ENCODE measurements at places on chromosomes 2 and 18. TPM values are rescaled to one million over a fixed set of nuclear protein-coding genes. Genes with fewer than 3 reads are reported as not detected.

DNA sequence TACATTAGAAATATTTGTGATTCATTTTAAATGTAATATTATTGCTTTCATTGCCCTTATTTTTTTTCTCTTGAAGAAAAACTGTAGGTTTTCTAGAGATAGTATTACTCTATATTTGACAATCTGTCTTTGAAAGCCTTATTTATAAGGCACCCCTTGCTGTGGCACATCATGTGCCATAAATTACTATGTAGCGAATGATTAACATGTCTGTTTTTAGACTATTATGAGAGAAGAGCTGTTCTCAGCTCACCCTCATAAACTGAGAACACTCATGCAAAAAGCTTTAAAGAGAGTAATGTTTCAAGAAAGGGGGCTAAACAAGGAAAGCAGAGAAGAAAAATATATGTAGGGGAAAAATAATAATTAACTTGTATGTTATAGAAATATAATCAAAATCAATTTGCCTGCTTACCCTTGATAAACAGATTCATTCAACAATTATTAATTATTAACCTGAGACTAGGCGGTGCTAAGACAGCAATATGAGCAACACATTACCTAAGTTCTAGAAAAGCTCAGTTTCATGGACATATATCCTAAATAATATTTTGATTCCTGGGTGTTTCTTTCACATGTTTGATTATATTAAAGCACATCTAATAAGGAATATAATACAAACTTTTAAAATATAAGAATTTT lies 69.0 kb downstream of the RAB3GAP1 start:
- DNase-seq: no peak

- no peak for DNase-seq
These were observed 24.7 kb upstream of the HNRNPLL start for GRCh38 chr2:38627391-38627790.

DNA sequence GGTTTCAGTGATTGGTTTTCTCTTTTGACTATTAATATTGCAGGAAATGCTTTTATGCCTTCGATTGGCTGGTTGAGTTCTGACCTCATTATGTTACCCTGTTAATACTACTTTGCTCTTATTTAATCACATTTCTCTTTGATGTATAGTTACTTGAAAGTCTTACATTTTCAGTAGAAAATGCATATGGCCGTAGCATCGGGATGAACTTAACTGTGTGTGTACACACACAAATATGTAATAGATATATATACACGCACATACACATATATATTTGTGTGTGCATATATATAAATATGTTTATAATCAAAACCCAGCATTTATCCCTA lies 1.6 kb downstream of the EPC2 start:
- no peak for DNase-seq

- DNase-seq: no peak
These were observed 2.1 kb downstream of the CKAP2L start for GRCh38 chr2:112762276-112762675.

GRCh38 chr18:44848644-44849335 lies 168.1 kb downstream of the SETBP1 start:
- DNase-seq: no peak

DNA sequence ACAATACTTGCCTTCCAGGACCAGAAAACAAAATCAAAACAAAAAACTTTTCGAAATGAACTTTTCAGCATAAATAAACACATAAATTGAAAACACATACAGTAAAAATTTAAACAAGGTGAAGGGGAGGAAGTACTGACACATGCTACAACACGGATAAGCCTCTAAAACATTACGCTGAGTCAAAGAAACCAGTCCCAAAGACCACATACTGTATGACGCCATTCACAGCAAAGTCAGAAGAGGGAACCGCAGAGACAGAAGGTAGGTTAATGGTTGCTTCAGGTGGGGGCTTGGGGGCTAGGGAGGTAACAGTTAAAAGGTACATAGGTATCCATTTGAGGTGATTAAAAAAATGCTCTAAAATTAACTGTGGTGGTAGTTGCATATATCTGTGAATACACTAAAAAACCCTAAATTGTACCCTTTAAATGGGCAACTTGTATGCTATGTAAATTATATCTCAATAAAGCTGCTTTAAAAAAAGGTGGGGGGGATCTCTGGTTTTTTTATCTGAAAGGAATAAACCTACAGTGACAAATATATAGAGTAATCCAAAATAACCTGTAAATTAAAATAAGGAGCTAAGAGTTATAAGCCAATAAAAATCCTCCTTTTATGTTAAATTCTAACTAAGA lies 7.1 kb downstream of the COX7A2L start:
- no peak for DNase-seq

GRCh38 chr2:158232476-158232875 lies 130.8 kb downstream of the UPP2 start:
- DNase-seq: no peak

The ALLC gene
- total RNA-seq: not detected

- DNase-seq: no peak
These were observed 28.7 kb upstream of the LYPD6B start for GRCh38 chr2:149009576-149010461.

DNA sequence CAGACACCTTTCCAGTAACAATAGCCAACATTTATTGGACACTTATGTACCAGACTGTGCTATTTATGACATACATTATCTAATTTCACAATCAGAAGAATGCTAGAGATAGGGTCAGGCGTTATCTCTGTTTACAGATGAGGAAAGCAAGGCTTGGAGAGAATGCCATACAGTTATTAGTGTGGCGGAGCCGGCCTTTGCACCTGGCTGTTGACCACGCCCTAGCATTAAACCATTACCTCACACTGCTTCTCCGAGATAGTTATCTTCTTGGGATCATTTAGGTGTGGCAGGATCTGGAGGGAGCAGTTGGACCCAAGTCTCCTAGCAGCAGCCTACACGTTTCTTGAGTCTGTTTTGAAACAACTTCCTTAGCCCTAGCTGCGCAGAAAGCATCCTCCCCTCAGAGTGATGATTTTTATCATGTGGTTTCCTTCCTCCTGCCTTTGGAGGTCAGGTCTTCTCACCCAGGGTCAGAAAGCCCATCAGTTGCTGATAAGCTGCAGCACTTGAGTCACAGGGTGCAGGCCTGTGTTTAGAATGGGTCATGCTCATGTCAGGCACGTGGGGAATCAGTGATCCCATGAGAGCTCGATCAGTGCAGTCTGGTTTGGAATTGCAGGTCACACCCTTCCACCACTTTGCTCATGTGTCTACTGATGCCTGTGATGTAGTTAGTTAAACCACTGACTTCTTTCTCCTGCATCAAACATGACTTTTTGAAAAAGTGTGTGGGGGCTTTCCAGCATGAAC lies 118.2 kb downstream of the SPTBN1 start:
- DNase-seq: no peak

The DSEL gene
- total RNA-seq: 5.3 TPM

DNA sequence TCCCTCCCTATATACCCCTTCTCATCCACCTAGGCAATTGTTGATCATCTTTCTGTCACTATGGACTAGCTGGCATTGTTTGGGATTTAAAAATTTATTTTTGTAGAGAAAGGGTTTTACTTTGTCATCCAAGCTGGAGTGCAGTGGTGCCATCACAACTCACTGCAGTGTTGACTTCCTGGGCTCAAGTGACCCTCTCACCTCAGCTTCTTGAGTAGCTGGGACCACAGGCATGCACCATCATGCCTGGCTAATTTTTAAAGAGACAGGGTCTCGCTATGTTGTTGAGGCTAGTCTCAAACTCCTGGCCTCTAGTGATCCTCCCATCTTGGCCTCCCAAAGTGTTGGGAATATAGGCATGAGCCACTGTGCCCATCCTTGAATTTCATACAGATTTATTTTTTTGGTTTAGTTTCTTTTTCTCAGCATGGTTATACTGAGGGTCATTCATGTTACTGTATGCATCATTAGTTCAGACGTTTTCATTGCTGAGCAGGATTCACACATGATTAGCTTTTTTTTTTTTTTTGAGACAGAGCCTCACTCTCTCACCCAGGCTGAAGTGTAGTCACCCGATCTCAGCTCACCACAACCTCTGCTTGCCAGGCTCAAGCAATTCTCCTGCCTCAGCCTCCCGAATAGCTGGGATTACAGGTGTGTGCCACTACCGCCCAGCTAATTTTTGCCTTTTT lies 8.6 kb upstream of the PCARE start:
- DNase-seq: no peak

GRCh38 chr18:12079491-12080237 lies 14.0 kb upstream of the ANKRD62 start:
- no peak for DNase-seq

DNA sequence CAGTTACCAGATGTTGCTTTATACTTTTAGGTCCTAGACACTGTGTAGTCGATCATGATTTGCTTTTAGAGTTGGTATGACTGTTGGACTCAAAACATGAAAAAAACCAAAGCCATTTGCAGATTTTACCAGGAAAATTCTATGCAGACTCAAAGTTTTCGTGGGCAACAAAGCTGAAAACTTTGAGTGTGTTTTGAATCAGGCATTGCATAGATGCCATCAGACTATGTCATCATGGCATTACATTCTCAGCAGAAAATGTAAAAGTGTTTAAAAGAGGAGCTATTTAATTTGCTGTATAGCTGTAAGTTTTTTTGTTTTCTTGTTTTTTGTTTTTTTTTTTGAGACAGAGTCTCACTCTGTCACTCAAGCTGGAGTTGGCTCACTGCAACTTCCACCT lies 43.5 kb upstream of the ELAC1 start:
- no peak for DNase-seq

DNA sequence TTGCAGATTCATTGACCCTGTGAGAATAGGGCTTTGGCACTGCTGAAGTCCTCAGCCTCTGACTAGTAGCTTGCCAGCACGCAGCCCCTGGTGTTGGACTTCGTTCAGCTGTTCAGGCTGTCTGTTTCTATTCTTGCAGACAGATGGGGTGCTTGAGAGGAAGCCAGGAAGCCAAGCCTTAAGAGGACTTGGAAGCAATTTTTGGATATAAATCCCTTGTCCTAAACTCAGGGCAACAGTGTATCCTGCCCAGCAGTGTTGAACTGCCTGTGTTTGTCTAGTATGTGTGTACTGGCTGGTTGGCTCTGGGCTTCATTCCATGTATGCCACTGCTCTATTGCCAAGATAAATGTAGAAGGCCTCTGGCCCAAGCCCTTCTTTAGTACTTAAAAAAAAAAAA lies 108.6 kb downstream of the COMMD1 start:
- no peak for DNase-seq

DNA sequence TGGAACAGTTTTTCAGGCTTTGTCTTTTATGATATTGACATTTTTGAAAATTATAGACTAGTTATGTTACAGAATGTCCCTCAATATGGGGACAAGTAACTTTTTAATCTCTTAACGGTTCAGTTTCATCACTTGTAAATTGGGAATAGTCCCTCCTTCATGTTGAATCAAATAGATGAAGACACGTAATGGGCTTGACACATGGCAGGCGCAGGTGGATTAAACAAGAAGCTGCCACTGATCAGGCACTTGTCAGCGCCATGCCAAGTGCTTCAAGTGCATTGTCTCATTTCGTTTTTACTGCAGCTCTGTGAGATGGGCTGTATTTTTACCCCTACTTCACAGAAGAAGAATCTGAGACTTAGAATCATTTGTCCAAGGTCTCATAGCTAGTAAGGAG lies 9.5 kb upstream of the SMAD4 start:
- DNase-seq: no peak

- no peak for DNase-seq
These were observed 395.6 kb downstream of the SPAG16 start for GRCh38 chr2:213679894-213680293.

DNA sequence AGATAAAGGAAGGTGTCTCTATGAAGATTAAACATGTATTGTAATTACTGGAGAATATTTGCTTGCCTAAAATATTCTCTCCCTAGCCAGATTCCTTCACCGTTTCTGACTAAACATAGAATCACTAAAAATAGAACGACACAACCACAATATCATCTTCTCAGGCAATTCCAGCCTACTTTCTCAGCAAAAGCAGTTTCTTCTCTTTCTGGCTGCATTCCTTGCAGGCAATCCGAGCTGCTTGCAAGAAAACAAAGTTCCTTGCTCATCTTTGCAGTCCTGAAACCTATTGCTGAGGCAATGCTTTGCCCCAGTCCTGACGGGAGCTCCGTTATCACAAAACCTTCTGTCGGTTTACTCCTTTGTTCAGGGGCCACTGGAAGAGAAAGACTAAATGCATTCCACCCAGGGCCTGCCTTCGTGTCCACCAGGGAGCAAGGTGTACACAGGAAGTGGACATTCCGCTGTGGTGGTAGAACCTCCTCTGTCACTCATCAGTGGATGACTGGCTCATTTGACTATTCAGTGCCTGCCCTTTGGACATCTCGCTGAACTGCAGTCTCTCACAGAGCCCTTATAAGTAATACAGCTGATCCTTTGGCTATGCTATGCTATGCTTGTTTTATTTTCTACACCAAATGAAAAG lies 239.2 kb upstream of the DOK6 start:
- no peak for DNase-seq

GRCh38 chr2:214839464-214839863 lies 30.0 kb upstream of the BARD1 start:
- no peak for DNase-seq

DNA sequence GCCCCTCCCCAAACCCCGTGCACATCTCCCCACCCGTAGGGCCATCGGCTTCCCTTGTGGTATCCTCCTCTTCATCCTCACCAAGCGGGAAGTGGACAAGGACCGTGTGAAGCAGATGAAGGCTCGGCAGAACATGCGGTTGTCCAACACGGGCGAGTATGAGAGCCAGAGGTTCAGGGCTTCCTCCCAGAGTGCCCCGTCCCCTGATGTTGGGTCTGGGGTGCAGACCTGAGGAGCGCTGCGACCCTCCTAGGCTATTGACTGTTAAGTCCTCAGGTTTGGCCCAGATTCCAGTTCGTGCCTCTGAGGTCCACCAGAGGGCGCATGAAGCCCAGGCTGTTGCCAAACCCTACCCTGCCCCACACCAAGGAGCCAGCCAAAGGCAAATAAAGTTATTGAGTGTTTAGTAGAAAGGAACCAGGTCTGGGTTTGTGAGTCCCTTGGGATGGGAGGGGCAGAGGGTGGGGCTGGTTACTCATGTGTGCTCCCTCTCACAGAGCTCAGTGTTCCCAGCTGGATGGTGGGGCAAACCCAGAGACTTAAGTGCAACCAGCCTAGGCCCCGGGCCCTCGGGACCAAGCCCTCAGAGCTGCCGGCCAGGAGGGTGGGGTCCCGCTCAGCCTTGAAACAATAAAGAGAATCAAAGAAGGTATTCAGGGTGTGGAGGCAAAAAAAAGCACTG lies 2.4 kb downstream of the PNKD start:
- DNase-seq: peak; percentile 86

The CHRNG gene
- not detected for total RNA-seq

DNA sequence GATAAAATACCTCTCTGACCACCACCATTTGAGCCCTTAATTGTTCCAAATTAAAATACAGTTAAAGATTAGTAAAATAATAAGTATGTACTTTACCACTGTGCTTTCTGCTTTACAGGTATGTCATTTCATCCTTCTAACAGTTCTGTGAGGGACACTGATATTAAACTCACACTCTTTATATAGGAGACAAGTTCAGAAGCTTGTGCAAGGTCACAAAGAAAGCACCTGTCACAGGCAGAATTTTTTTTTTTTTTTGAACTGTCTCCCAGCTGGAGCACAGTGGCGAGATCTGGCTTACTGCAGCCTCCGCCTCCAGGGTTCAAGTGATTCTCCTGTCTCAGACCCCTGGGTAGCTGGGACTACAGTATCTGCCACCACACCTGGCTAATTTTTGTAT lies 21.6 kb upstream of the GPR75 start:
- DNase-seq: no peak

GRCh38 chr18:23631746-23632145 lies 31.0 kb downstream of the ANKRD29 start:
- peak; percentile 51 for DNase-seq

GRCh38 chr18:12233378-12233777 lies 20.8 kb upstream of the CIDEA start:
- DNase-seq: no peak

Data from H9 (cell line).